ENCODE measurements at places on chromosomes 1 and 21.
A peak's percentile ranks its signal among the peaks of the same experiment; 100 is the strongest.

- DNase-seq: no peak
These were observed 272.4 kb downstream of the TPR start for GRCh38 chr1:186102547-186103148.

- DNase-seq: no peak
These were observed 75.2 kb downstream of the GFI1 start for GRCh38 chr1:92411511-92411910.

- DNase-seq: no peak
These were observed 79.9 kb downstream of the PRDM2 start for GRCh38 chr1:13779930-13780329.

- no peak for DNase-seq
These were observed 406 bp downstream of the PUSL1 start for GRCh38 chr1:1308756-1309250.

GRCh38 chr21:43808367-43808766 lies 19.0 kb downstream of the RRP1 start:
- DNase-seq: no peak

GRCh38 chr1:30257322-30257721 lies 466.1 kb downstream of the MATN1 start:
- DNase-seq: no peak

DNA sequence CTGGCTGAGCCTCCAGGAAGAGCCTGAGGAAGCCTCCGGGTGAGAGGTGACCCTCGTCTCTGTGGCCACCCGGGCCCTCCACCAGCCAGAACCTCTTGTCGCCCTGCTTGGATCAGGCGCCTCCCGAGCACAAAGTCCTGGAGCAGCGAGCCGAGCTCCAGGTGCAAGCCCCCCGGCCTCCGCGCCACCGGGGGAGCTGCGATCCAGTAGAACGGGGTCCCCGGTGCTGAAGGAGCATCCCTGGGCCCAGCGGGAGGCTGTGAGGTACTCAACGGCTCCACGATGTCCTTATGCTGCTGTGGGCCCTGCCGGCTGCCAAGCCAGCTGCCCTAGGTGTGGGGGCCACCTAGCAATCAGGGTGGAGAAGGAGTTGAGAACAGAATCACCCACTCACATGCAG lies 102.8 kb downstream of the PRDM16 start:
- DNase-seq: no peak

- DNase-seq: no peak
These were observed 228.4 kb downstream of the TM2D1 start for GRCh38 chr1:61496501-61496900.

GRCh38 chr21:38733972-38734546 lies 71.7 kb upstream of the ETS2 start:
- peak; percentile 55 for DNase-seq

DNA sequence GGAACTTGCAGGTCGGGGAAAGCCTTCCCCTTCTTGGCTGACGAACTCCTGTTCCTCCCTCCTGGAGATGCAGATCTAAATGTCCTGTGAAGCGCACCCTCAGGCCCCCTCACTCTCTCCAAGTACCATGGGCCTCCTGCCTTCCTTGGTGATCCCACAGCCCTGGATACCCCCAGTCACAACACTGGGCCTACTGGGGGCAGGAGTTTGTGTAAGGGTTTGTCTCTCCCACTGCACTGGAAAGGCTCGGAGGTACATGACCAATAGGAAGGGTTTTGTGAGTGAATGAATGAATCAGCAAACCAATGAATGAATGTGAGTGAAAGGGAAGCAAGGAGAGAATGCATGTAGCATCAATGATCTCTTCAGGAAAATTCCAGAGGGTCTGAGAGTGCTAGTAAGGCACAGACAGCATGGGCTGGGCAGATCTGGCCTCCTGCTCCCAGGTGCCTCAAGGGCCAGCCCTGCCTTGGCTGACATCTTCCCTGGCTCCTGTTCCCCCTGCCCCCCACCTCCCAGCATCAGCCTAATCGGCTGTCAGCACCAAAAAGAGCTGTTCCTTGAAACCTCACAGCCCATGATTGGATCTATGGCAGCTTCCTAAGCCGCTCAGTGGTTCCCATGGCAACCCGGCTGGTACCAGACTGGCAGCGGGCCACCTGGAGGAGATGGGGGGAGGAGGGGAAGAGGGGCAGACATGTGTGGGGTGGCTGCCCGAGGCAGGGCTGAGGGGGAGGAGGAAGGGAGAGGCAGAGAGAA lies 95.8 kb downstream of the VWA5B1 start:
- DNase-seq: no peak

GRCh38 chr1:213127074-213127473 lies 76.0 kb downstream of the RPS6KC1 start:
- no peak for DNase-seq

DNA sequence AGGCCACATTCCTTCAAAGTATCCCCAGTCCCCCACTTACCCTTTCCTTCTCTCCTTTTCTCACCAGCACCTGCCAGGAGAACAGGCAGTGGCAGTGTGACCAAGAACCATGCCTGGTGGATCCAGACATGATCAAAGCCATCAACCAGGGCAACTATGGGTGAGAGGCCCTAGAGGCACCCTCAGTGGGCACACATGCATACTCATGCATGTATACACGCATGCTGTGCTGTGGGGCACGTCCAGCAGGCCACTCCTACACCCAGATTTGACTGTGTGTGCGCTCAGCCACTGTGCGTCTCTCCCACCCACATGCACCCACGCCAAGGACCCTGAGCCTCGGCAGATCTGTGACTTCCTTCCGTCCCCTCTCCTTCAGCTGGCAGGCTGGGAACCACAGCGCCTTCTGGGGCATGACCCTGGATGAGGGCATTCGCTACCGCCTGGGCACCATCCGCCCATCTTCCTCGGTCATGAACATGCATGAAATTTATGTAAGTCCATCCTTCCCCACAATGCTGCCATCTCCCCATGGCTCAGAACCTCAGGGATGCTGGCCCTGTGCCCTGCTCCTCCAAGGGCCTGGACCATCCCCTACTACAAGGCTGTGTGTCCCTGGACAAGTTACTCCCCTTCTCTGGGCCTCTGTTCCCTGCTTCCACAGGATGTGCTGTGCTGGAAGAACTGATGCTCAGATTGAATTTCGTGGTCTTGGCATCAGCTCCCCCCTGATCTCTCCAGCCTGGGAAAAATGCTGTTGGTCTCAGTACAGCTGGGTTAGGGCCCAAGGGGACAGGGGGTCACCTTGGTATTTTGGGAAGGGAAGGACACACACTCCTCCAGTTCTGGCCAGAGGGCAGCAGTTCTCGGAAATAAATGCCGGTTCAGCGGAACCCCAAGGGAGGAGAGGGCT lies 7.0 kb downstream of the TINAGL1 start:
- no peak for DNase-seq

GRCh38 chr1:161088587-161089110 lies 709 bp downstream of the NECTIN4 start:
- DNase-seq: no peak

DNA sequence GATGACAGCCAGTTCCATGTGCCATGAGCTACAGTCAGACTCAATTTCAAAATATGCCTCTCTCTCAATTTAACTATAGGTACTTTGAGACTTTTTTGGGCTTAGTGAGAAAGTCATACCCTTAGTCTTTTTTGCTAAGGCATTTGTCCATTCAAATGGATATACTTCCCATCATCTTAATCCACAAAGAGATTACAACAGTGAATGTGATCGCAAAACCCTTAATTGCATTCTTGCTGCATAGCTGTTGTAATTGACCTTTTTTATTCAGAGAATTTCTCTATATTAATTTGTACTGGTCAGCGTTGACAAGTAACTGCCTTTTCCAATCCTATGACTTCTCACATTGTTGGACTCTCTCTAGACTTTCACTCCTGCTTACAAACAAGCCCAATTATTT lies 38.6 kb upstream of the RGS18 start:
- no peak for DNase-seq

DNA sequence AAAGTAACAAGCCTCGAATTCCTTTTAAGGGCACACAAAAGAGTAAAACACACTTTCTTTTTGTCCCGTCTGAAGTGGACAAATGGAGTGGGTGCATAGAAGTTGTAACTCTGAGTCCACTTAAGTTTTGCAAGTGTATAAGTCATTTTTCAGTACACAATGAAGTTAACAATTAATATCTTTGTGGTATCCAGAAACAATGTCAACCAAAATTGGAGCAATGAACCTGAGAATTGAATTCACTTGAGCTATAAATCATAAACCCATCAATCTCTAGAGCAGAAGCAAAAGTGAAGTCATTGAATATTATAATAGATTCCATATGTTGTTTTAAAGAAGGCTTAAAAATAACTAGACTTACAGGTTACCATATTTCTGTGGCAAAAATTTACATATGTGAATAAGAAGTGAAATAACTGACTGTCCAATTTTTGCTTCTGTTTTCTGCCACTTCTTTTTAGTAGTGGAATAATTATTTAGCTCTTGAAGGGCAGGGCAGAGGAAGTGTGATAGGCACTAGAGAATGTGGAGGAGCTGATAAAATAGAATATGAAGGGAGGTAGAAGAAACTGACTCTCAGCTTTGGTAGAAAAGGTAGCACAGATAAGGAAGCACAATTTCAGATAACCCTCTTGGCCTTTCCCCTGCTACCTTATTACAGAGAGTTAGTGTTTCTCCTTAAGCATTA lies 73.9 kb upstream of the RGL1 start:
- no peak for DNase-seq

GRCh38 chr1:33098371-33098770 lies 17.4 kb downstream of the AZIN2 start:
- no peak for DNase-seq
